ENCODE measurements at places on chromosomes 5 and 9.

DNA sequence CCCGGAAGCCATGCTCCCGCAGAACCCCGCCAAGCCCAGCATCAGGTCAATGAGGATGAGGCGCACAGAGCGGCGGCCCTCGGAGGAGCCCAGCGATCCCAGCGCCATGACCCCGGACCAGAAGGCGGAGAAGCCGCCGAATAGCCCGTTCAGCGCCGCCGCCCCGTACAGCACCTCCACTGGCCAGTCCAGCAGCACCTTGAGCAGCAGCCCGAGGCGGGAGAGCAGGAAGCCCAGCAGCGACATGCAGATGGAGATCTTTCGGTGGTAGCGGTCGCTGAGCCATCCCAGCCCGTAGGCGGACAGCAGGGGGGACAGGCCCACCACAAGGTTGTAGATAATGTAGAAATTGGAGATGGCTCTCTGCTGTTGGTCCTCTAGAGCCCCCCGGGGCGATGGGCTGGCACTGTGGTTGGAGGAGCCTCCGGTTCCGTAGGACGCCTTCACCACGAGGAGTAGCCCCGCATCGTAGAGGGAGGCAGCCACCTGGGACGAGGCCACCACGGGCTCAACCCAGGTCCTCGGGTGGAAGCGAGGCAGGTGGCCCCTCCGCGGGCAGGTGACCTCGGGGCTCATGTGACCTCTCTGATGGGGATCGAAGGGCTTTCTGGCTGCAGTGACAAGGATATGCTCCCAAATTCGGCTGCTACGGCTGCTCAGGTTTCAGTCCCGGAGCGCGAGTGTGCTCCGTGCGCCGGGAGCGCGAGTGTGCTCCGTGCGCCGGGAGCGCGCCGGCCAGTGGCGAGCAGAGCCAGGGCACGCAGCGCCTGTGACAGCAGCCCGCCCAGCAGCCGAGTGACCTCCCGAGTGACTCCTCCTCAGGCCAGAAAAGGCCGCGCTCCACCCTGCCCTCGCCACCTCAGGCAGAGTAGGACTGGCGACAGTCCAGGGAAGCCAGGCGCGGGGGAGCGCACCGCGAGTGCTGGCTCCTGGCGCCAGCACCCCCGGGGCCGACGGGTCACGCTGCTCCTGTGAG lies at the start of gene SLC46A2:
Gene SLC46A2, minus strand, starts transcription at position 771 of the 976 bp plus-strand sequence. Its CDS starts 195 bp downstream, at position 576.
- no peak within 1 kb of the TSS for H3K27ac ChIP-seq
- H3K36me3 ChIP-seq = no peaks in the 10 kb centered on the region
- no peaks in the 10 kb centered on the region for H3K4me1 ChIP-seq
- no peaks in the 10 kb centered on the region for H3K27me3 ChIP-seq

DNA sequence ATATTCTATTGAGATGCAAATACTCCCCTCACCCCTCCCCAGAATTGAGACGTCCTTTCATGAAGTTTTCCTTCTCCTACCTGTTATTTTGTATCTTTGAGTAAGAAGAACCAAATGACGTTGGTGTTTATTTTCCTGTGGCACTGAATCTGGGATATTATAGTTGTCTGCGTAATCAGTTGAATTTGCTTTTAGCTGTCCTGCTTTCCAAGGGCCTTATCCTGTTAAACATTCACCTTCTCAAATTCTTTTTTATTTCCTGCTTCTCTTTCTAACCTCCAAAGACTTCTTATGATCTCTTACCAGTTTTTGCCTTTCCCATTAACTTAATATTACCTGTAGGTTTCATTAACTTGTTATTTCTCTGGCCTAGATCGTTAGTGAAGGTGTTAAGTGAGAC lies 1254.9 kb upstream of the WWC1 start:
- no peaks in the 10 kb centered on the region for H3K36me3 ChIP-seq
- no peaks in the 10 kb centered on the region for H3K4me1 ChIP-seq
- DNase-seq = no peak
- no peak overlapping the region for H3K27ac ChIP-seq

GRCh38 chr5:54868511-54869483 lies 116.6 kb downstream of the ESM1 start:
- no peaks in the 10 kb centered on the region for H3K36me3 ChIP-seq
- H3K27me3 ChIP-seq = no peaks in the 10 kb centered on the region
- H3K27ac ChIP-seq = no peak overlapping the region
- H3K4me1 ChIP-seq = peaks cover 6% of the 10 kb centered on the region

- H3K4me3 ChIP-seq = peak overlapping the region; percentile 19
- no peaks in the 10 kb centered on the region for H3K36me3 ChIP-seq
- no peak for DNase-seq
- peaks cover 16% of the 10 kb centered on the region for H3K4me1 ChIP-seq
Observed at GRCh38 chr5:170393235-170393634, 4.1 kb upstream of the KCNMB1 start.

- no peak overlapping the region for H3K27ac ChIP-seq
- no peaks in the 10 kb centered on the region for H3K36me3 ChIP-seq
- H3K27me3 ChIP-seq = no peaks in the 10 kb centered on the region
- H3K4me1 ChIP-seq = no peaks in the 10 kb centered on the region
Observed at GRCh38 chr9:10268531-10269485, 344.0 kb downstream of the PTPRD start.

DNA sequence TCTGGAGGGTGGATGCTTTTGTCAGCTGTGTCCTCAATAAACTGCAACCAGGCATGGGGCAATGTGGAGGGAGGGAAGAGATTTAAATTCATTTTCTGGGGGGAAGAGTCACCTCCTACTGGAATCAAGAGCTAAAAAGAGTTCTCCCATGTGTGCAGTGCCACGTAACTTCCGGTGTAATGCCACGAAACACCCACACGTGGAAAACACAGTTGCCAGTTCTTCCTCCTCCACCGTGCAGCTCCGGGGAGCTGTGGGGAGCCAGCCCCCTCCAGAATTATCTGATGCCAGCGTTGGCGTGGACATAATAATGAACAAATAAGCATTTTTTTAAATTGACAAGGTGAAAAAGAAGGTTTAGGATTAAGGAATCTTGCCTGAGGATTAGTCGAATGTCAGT lies 32.1 kb upstream of the MED10 start:
- H3K27me3 ChIP-seq = no peaks in the 10 kb centered on the region
- H3K36me3 ChIP-seq = no peaks in the 10 kb centered on the region
- DNase-seq = no peak
- H3K4me3 ChIP-seq = no peak overlapping the region
- no peaks in the 10 kb centered on the region for H3K4me1 ChIP-seq
- H3K27ac ChIP-seq = no peak overlapping the region

GRCh38 chr5:67809589-67809988 lies 406.0 kb upstream of the PIK3R1 start:
- H3K36me3 ChIP-seq = no peaks in the 10 kb centered on the region
- DNase-seq = no peak
- no peaks in the 10 kb centered on the region for H3K4me1 ChIP-seq

- DNase-seq = no peak
- no peaks in the 10 kb centered on the region for H3K36me3 ChIP-seq
- H3K27ac ChIP-seq = no peak overlapping the region
Observed at GRCh38 chr5:149141957-149142851, 911 bp downstream of the ABLIM3 start.

DNA sequence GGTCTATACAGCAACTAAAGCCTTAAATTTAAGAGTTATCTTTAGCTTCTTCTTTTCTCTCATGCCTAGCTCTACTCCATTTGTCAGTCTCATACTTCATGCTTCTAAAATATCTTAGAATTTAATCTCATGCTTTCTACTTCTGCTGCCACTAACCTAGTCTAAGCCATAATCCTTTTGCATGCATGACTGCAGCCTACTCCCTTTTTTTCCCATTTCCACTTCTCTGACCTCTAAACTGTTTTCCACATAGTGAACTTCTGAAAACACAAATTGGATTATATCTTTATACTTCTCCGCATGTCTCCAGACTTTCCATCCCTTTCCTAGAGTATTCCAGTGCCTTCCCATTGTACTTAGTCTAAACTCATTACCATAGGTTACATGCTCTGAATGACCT lies 193.0 kb downstream of the XRCC4 start:
- no peaks in the 10 kb centered on the region for H3K36me3 ChIP-seq
- no peaks in the 10 kb centered on the region for H3K4me1 ChIP-seq
- no peaks in the 10 kb centered on the region for H3K27me3 ChIP-seq
- DNase-seq = no peak
- no peak overlapping the region for H3K4me3 ChIP-seq

GRCh38 chr5:43096916-43097315 lies 23.8 kb upstream of the ZNF131 start:
- no peak overlapping the region for H3K27ac ChIP-seq
- H3K4me1 ChIP-seq = no peaks in the 10 kb centered on the region
- no peak overlapping the region for H3K4me3 ChIP-seq
- DNase-seq = no peak
- H3K36me3 ChIP-seq = no peaks in the 10 kb centered on the region

- no peak overlapping the region for H3K4me3 ChIP-seq
- peaks cover 21% of the 10 kb centered on the region for H3K27me3 ChIP-seq
- DNase-seq = no peak
- peaks cover 14% of the 10 kb centered on the region for H3K4me1 ChIP-seq
- H3K36me3 ChIP-seq = no peaks in the 10 kb centered on the region
Observed at GRCh38 chr5:77971776-77972468, 195.8 kb upstream of the TBCA start.

DNA sequence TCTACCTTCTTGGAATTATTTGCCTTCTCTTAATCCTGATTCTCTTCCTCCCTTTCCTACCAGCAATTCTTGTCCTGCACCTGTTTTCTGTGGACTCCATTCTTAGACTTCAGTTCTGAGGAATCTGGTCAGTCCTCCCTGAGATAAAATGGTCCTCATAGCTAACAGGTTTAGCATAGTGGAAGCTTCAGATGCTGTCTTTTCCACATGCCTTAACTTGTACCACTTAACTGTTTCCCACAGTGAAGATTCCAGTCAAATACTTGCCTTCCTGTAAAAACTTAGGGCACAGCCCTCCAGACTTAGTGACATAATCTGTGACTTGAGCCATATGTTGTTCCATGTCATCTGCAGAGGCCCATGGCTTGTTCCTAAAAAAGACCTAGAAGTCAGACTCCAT lies 261.3 kb downstream of the CWC27 start:
- DNase-seq = no peak
- H3K36me3 ChIP-seq = no peaks in the 10 kb centered on the region
- peaks cover 5% of the 10 kb centered on the region for H3K4me1 ChIP-seq
- no peak overlapping the region for H3K27ac ChIP-seq
- no peak overlapping the region for H3K4me3 ChIP-seq

GRCh38 chr9:98935071-98935505 lies 8.6 kb upstream of the COL15A1 start:
- DNase-seq = no peak
- no peaks in the 10 kb centered on the region for H3K4me1 ChIP-seq
- H3K4me3 ChIP-seq = no peak overlapping the region
- no peaks in the 10 kb centered on the region for H3K36me3 ChIP-seq
- H3K27me3 ChIP-seq = peaks cover 8% of the 10 kb centered on the region
- no peak overlapping the region for H3K27ac ChIP-seq

DNA sequence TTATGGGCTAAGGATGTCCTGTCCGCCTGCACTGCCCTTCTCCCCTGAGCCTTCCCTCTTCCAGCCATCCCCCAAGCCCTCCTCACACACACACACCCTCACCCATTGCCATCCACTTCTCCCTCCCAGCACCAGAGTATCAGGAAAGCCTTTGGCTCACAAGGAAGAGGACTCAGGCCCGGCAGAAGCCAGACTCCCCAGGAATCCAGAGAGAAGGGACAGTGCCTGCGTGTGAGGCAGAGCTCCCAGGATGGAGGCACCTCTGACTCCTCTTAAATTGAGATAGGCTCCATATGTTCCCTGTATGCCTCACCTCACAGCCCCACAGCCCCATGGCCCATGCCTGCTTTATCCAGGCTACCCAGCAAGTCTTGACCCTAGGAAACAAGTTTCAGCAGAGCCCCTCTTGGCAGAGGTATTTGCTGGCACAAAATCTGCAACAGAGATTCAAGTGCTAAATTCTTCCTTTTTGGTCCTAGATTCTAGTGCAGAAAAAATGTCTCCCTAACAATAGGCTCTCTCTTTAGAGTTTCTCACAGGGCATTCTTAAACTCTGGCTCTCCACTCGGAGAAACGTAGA lies 761 bp downstream of the IL17B start:
- H3K4me1 ChIP-seq = no peaks in the 10 kb centered on the region
- H3K27me3 ChIP-seq = no peaks in the 10 kb centered on the region
- no peak for DNase-seq
- no peak overlapping the region for H3K27ac ChIP-seq
- H3K4me3 ChIP-seq = no peak overlapping the region
- H3K36me3 ChIP-seq = no peaks in the 10 kb centered on the region

DNA sequence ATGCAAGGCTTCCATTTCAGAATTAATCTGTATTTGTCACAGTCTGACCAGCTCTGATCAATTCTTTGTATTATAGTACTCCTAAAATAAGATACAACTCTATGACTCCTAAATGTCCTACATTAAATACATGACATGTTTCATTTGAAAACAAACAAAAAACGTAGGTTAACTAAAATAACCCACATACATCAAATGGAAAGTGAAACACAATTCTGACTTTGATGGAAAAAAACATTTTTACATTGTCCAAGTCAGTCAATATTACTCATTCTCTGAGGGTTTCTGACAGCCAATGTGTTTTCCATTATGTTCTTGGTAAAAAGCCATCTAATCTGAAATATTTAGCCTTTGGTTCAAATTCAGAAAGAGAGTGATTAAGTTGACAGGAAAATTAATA lies 8.7 kb downstream of the HMGCS1 start:
- H3K36me3 ChIP-seq = no peaks in the 10 kb centered on the region
- H3K4me3 ChIP-seq = no peak overlapping the region
- no peak for DNase-seq
- no peak overlapping the region for H3K27ac ChIP-seq
- no peaks in the 10 kb centered on the region for H3K27me3 ChIP-seq

- H3K27me3 ChIP-seq = peaks cover 3% of the 10 kb centered on the region
- no peaks in the 10 kb centered on the region for H3K4me1 ChIP-seq
- no peaks in the 10 kb centered on the region for H3K36me3 ChIP-seq
Observed at GRCh38 chr9:107637421-107638420, 148.2 kb upstream of the KLF4 start.

- H3K27ac ChIP-seq = no peak overlapping the region
- H3K4me3 ChIP-seq = no peak overlapping the region
- DNase-seq = no peak
- H3K4me1 ChIP-seq = no peaks in the 10 kb centered on the region
- H3K36me3 ChIP-seq = no peaks in the 10 kb centered on the region
- H3K27me3 ChIP-seq = no peaks in the 10 kb centered on the region
Observed at GRCh38 chr5:135013445-135013844, 20.6 kb downstream of the PITX1 start.

DNA sequence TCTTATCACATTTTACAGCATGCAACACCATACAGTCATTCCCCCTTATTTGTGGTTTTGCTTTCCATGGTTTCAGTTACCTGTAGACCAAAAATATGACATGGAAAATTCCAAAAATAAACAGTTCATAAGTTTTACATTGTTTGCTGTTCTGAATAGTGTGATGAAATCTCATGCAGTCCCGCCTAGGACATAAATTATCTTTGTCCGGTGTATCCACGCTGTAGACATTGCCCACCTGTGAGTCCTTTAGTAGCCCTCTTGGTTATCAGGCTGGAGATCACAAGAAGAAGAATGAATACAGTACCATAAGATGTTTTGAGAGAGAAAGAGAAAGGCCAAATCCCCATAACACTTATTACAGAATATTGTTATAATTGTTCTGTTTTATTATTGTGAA lies 68.1 kb downstream of the SLC46A2 start:
- H3K27ac ChIP-seq = no peak overlapping the region
- no peaks in the 10 kb centered on the region for H3K36me3 ChIP-seq
- no peaks in the 10 kb centered on the region for H3K4me1 ChIP-seq
- no peak overlapping the region for H3K4me3 ChIP-seq
